ENCODE measurements at places on chromosomes 13 and 19.

DNA sequence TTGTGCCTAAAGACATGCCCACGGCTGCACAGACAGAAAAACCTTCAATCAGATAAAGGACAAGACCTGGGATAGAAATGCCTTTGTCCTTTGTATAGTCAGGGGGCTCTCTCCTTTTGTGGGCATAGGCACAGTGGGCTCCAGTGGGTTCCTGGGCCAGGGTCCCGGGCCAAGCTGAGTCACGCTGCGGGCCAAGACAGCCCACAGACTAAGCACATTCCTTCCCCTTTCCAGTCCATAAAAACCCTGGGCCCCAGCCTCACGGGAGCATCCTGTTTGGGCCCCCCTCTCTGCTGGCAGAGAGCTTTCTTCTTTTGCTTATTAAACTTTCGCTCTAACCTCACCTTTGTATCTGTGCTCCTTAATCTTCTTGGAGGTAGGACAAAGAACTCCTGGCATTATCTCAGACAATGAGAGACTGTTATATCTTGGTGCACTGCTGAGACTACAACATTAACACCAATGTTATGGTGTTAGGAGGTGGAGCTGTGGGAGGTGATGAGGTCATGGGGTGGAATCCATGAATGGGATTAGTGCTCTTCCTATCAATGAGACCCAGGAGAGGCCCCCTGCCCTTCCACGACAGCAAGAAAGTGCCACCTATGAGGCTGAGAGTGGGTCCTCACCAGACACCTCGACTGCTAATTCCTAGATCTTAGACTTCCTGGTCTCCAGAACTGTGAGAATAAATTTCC is 20.8 kb upstream of the FBXL3 start:
- no peak for DNase-seq

DNA sequence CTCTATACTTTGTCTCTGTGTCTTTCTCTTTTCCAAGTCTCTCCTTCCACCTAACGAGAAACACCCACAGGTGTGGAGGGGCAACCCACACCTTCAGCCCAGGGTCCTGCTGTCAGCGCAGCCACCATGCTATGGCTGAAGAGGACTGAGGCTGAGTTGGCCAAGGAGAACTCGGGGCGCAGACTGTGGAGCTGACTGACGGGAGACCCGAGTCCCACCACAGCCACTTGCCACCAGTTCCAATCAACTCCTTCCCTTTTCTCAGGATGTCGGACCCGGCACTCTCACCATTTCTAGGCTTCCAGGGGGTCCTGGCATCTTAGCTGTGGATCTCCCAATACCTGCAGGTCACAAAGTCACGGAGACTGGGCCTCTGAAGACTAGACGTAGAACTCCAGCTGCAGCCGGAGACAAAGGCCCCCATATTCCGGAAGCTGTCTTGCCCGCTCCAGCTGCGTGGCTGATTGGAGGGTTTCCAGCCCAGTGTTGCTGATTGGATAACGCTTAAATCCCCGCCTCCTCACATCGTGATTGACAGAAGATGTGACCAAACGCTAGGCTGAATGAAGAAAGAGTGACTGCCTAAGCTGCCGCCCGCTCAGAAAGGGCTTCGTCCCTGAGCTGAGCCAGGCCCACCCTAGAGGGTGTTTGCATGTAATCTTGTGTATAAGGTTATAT is 63.6 kb downstream of the ZNF429 start:
- DNase-seq: peak; percentile 52

- DNase-seq: no peak
Observed at GRCh38 chr13:99224021-99224420, 23.4 kb downstream of the UBAC2 start.

- DNase-seq: peak; percentile 92
Observed at GRCh38 chr19:8423817-8424223, 10.7 kb downstream of the MARCHF2 start.
